Metanephros (tissue), 2 donors: ENCODE measurements at places on chromosomes 3 and 15. TPM values are rescaled to one million over a fixed set of nuclear protein-coding genes. Genes with fewer than 3 reads are reported as not detected.

BTLA gene
- 0.23 TPM for total RNA-seq

TLE3 gene
- 112 TPM for total RNA-seq

EBLN2 gene
- 12.1 TPM for total RNA-seq

SLC28A1 gene
- total RNA-seq = 6.6 TPM
